ENCODE measurements at places on chromosomes 11 and 22.
A peak's percentile ranks its signal among the peaks of the same experiment; 100 is the strongest.

GRCh38 chr11:120854988-120855387 lies 168.9 kb upstream of the TBCEL start:
- DNase-seq, result no peak

GRCh38 chr22:38456841-38457699 lies 2.1 kb upstream of the KCNJ4 start:
- DNase-seq, result no peak

DNA sequence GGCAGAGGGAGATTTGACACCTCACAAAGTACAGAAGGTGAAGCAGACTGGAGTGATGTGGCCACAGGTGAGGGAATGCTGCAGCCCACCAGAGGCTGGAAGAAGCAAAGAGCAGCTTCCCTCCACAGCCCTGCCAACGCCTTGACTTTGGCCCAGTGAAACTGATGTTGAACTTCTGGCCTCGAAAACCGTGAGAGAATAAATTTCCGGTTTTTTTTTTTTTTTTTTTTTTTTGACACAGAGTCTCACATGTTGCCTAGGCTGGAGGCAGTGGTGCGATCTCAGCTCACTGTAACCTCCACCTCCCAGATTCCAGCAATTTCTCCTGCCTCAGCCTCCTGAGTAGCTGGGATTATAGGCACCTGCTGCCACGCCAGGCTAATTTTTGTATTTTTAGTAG lies 8.7 kb downstream of the KMT5B start:
- no peak for DNase-seq

- DNase-seq, result no peak
Measured at GRCh38 chr11:33064033-33064825, 24.9 kb downstream of the TCP11L1 start.

GRCh38 chr11:92843455-92843854 lies 126.0 kb upstream of the MTNR1B start:
- peak; percentile 93 for DNase-seq

GRCh38 chr11:1281974-1282365 lies 27.5 kb downstream of the TOLLIP start:
- no peak for DNase-seq

GRCh38 chr11:83571302-83571701 lies 285.1 kb upstream of the CCDC90B start:
- no peak for DNase-seq

- DNase-seq, result no peak
Measured at GRCh38 chr22:19783586-19784383, 23.2 kb downstream of the TBX1 start.

DNA sequence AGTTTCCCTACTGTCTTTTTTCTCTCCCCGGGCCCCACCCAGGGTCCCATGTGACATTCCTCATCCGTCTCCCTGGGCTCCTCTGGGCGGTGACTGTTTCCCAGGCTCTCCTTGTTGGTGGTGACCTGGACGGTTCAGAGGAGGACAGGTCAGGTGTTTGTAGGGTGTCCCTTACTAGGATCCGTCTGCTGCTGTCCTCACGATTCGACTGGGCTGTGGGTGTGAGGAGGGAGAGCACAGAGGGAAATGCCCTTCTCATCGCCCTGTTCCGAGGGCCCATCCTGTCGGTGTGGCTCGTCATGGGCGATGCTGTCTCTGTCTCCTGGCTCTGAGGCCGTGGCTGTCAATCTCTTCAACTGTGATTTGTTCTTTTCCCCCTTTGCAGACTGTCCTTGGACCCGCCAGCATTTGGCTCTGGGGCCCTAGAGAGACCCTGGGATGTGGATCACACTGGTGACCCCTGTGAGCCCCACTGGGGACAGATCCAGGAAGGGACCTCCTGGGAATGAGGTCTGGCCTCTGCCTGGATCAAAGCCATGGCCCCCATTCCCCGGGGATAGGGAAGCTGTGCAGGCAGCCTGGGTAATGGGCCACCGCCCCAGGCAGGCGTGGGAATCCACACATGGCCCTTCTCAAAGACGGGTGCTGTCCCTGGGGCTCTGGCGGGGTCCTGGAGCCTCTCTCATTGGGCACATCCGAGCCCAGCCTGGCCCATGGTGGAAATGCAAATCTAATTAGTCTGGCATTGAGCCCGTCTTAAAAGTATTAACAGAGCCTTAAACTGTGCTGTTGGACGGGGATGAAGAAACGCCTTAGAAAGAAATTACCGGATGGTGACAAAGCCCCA lies 46.8 kb upstream of the KCNQ1OT1 start:
- no peak for DNase-seq

DNA sequence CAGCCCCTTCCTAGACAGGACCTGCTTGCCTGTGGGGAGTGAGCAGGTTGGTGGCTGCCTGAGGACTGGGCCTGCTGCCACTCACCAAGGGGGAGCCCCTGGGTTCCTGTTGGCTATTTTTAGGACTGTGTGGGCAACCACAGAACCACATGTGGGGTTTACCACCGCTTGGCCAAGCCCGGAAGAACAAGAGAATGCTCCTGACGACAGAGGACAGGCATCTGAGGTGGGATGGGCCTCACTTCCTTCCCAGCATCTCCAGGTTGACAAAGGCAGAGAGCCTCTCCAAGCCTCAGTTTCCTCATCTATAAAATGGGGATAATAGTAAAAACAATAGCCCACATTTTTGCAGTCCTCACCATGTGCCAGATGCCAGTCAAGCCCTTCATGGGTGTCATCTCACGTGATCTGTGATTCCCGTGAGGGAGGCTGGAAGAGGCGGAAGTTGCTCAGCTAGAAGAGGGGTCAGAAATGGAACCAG lies 43.6 kb downstream of the LRRC32 start:
- no peak for DNase-seq

DNA sequence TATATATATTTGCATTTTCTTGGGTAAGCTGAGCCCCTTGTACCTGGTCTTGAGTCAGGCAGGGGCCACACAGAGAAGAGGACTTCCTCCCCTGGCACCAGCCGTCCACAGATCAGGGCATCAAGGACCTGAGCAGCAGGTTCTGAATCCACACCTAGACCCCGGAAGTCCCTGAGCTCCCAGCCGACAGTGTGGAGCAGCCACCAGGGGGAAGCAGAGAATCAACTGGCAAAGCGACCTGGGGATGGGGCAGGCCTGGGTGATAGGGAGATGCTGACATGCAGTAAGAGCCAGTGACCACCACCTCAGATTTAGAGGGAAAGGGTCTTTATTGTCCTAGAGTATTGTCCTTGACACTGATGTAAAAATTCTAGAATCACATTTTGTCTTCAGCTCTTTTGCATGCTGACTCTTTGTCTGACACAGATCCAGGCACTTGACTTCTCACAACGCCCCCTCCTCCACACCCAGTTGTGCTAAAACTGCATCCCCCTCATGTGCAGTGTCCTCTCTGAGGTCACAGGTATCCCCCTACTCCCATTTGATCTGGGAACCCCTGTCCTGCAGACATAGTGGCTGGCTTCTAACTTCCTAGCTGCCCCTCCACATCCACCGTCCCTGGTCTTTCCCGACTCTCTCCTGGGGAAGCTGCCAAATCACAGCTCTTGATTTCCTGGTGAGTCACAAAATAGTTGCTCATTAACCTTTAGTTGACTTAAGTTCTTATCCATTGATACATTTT lies 109.3 kb downstream of the GGTLC2 start:
- no peak for DNase-seq

DNA sequence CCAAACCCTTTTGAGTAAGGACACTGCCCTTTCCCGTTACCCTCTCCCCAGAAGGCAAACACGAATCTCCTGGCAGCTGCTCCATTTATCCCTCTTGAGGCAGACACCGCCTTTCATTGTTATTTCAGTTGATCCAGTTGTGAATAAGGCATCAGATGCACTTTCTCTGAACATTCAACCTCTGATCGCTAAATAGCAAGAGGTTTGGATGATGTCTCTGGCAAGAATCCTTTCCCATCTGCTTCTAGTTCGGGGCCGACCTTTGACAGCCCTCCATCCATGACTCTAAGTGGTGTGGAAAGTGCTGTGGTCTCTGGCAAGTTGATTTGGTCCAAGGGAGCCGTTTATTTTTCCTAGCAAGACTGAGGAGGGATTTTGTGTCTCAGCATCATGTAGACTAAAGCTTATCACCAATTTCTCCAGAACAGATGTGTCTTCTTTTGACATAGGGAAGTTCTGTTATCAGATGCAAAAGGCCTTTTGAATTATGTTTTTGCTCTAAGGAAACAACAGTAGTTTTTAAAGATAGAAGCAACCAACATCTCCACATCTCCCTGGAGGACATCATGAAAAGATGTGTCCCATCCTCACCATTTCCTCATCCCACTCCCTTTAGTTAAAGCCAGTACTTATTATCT lies 123.6 kb downstream of the CCDC34 start:
- peak; percentile 36 for DNase-seq

DNA sequence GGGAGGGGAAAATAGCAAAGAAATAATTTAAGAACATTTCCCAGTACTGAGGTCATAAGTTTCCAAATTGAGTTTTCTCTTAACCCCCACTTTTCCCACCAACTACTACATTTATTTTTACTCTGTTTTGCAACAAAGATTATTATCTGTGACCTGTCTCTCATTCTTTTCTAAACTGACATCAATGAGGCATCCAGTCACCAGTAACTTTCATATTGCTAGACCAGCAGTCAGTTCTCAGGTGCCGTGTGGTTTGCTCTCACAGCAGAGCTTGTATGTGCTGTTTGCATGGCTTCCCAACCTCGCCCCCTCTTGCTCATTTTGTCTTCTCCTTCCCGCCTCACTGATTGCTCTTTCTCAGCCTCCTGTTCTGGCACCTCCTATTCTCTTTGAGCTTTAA lies 1091.3 kb downstream of the TBC1D22A start:
- no peak for DNase-seq

DNA sequence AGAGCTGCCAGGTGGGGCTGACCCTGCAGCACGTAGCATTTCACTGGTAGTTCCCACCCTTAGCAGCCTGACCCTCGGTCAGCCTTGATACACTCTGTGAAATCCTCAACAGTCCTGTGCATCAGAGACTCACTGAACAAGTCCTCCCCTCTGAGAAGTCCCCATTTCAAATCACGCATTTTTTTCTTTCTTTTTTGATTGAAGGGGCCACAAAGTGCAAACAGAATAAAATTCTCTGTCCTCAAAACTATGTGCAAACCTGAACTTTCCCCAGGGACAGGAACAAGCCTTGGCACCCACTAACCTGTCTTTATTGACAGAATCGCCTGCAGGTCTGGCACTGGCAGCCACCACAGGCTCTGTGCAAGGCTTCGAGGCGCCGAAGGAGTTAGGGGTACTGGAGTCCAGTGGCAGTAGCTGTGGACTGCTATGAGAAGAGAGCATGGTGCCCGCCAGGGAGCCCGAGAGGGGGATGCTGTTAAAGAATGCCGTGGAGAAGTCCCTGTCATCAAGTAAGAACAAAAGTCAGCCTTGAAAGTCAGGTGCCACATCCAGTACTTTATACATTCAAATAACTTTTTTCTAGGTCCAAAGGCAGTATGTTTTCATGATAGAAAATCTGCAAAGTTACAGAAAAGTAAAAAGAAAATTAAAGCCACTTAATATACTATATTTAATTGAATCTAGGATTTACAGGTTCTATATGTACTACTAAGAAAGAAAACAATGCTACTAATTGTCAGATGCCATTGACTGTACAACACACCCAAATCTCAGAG lies 53.8 kb downstream of the HIRA start:
- no peak for DNase-seq

DNA sequence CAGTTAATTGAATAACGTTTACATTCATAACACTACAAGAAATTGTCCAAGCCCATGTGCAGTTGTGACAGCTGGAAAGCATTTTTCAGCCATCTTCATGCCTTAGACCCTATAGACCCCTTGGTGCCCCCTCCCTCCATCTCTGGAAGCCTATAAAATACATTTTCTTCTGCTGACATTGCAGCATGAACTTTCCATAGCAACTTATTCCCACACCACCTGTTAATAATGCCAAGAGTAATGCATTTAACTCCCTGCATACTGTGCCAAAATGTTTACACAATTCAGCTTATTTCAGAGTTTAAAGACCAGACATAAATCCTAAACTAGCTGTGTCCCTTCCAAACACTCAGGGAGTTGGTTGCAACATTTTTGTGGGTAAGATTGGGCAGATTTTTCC lies 143.0 kb upstream of the ARHGAP20 start:
- DNase-seq, result no peak

- no peak for DNase-seq
Measured at GRCh38 chr11:8697054-8697453, 14.5 kb downstream of the RPL27A start.

DNA sequence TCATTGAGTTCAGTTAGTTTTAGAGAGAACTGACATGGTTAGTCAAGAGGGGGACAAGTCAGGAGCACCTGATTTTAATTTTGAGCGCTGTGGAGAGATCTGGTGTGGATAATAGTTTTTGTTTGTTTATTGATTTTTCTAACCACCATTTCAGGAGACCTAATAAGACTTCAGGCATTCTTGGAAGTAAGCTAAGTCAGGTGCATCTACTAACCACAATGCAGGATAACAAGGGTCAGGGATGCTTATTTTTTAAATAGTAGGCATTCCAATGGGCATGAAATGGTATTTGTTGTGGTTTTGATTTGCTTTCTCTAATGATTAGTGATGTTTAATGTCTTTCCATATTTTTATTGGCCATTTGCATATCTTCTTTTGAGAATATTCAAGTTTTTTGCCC lies 212.1 kb downstream of the NAV2 start:
- DNase-seq, result no peak

DNA sequence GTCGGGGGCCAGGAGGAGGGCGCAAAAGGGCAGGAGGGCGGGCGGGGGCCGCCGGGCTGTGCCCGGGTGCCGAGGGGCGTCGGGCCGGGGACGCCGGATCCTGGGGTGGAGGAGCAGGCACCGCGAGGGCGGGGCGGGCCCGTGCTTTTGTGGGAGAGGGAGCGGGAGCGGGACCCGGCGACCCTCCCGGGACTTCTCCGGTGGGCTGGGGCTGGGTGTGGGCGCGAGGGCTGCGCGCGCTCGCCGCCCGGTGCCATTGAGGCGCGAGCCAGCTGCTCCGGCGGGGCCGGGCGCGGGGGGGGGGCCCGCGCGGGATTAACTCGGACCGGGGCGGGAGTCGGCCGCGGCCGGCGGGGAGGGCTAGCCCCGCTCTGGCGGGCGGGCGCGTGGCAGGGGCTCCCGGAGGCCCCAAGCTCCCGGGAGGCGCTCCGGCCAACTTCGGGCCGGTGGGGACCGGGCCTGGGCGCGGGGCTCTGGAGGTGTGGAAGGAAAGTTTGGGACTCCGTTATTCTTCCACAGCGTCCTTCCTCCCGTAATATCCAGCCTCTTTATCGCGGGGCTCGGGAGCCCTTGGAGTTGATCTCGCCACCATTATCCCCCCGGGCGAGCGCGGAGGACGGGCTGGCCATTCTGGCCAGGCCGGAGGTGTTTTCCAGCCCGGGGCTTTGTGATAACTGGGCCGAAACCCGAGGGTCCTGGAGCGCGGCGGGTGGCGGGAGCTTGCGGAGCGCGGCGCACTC lies 936 bp downstream of the CECR2 start:
- DNase-seq, result no peak

GRCh38 chr22:24962835-24963234 lies 10.3 kb downstream of the KIAA1671 start:
- no peak for DNase-seq

- no peak for DNase-seq
Measured at GRCh38 chr11:75277991-75278790, 37.6 kb downstream of the TPBGL start.

- DNase-seq, result no peak
Measured at GRCh38 chr22:27445881-27446280, 355.7 kb downstream of the MN1 start.

Data from NCI-H187 treated with DMSO at 0.1 percent for 48 hours (cell line).